ENCODE measurements at places on chromosomes 6 and 20.
A peak's percentile ranks its signal among the peaks of the same experiment; 100 is the strongest.

GRCh38 chr6:3874069-3874468 lies 24.9 kb downstream of the FAM50B start:
- DNase-seq: no peak
- H3K4me3 ChIP-seq: no peak overlapping the region
- no peak overlapping the region for H3K27ac ChIP-seq
- H3K4me1 ChIP-seq: no peaks in the 10 kb centered on the region

DNA sequence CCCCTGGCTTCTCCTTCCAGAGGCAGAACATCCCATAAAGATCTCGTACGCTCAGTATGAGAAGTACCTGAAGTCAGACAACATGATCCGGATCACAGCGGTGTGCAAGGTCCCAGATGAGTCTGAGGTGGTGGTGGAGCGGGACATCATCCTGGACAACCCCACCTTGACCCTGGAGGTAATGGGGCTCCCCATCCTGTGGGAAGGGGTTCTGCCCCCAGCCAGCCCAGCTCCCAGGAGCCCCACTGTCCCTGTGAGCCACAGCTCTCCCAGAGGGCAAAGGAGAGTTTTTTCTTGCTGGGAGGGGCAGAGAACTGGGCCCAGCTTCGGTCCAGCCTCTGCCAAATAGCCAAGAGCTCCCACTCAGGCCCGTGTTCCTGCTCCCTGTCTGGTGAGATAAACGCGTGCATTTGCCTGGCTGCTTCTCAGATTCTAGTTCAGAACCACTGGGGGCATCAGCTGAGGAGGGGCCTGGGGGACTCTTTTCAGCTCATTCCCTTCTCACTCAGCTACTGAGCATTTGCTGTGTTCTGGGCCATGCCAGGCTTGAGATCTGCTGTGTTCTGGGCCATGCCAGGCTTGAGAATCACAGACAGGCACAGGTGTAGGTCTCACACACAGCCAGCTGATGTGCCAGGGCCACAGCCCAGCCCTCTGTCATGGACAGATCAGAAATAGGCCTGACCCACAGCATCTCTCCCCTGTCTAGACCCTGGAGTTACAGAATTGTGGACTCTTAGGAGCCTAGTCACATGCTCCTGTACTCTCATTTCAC lies 39.5 kb downstream of the TGM3 start:
- no peak overlapping the region for H3K4me3 ChIP-seq
- H3K27me3 ChIP-seq: no peaks in the 10 kb centered on the region
- H3K36me3 ChIP-seq: no peaks in the 10 kb centered on the region
- DNase-seq: no peak

- no peaks in the 10 kb centered on the region for H3K27me3 ChIP-seq
- H3K4me1 ChIP-seq: peaks cover 4% of the 10 kb centered on the region
- no peaks in the 10 kb centered on the region for H3K36me3 ChIP-seq
- peak overlapping the region; percentile 15 for H3K27ac ChIP-seq
- no peak overlapping the region for H3K4me3 ChIP-seq
- no peak for DNase-seq
Measured at GRCh38 chr6:124699038-124699437, 263.2 kb upstream of the RNF217 start.

DNA sequence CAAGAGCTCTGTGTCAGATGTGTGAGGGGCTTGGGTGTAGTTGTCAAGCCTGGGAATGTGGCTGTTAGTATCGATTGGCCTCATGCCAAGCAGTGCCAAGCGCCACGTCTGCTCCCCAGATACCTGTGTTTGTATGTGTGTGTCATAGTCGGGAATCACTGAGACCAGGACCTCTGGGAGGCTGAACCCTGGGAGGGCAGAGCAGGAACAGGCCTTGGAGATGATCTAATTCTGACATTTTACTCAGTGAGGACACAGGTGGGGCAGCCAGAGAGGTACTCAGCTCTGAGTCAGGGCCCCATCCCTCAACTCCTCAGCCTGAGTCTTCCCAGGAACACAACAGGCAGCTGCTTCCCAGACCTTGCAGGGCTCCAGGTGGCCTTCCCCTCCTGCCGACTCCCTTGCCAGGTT lies 51.2 kb upstream of the FANCE start:
- no peaks in the 10 kb centered on the region for H3K4me1 ChIP-seq
- no peak overlapping the region for H3K4me3 ChIP-seq
- no peak for DNase-seq
- H3K36me3 ChIP-seq: peaks cover 5% of the 10 kb centered on the region
- H3K27me3 ChIP-seq: no peaks in the 10 kb centered on the region

GRCh38 chr6:72769459-72770125 lies 147.7 kb downstream of the KCNQ5 start:
- no peak for DNase-seq
- H3K4me3 ChIP-seq: no peak overlapping the region
- no peaks in the 10 kb centered on the region for H3K36me3 ChIP-seq

- H3K27me3 ChIP-seq: peaks cover 10% of the 10 kb centered on the region
- no peak overlapping the region for H3K27ac ChIP-seq
- no peaks in the 10 kb centered on the region for H3K36me3 ChIP-seq
- peaks cover 30% of the 10 kb centered on the region for H3K4me1 ChIP-seq
Measured at GRCh38 chr6:100226811-100227210, 232.8 kb upstream of the MCHR2 start.

- H3K27me3 ChIP-seq: no peaks in the 10 kb centered on the region
- peak overlapping the region; percentile 27 for H3K27ac ChIP-seq
- H3K4me3 ChIP-seq: no peak overlapping the region
- DNase-seq: no peak
- peaks cover 13% of the 10 kb centered on the region for H3K36me3 ChIP-seq
Measured at GRCh38 chr6:36858407-36858981, 16.1 kb downstream of the PPIL1 start.

DNA sequence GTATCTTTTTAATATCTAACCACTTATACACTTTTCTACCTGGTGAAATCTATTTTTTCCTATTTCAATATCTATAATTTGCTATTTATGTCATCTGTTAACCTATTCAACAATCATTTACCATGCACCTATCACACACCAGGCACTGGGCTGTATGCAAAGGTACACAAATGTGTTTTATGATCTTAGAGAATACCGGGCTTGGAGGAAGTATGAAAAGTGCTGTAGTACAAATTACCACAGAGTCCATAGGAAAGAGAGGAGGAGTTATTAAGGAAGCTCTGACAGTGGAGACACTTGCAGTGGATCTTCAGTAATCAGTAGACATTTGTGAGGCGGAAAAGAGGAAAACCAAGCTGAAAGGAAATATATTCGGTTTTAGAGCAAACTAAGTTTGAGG lies 96.0 kb downstream of the HIVEP2 start:
- DNase-seq: no peak
- H3K4me1 ChIP-seq: peaks cover 22% of the 10 kb centered on the region
- H3K36me3 ChIP-seq: no peaks in the 10 kb centered on the region
- no peak overlapping the region for H3K4me3 ChIP-seq
- H3K27me3 ChIP-seq: no peaks in the 10 kb centered on the region

- peaks cover 12% of the 10 kb centered on the region for H3K36me3 ChIP-seq
- peaks cover 11% of the 10 kb centered on the region for H3K4me1 ChIP-seq
- no peak overlapping the region for H3K4me3 ChIP-seq
- H3K27me3 ChIP-seq: no peaks in the 10 kb centered on the region
- no peak overlapping the region for H3K27ac ChIP-seq
- DNase-seq: no peak
Measured at GRCh38 chr20:16708602-16709001, 21.2 kb upstream of the SNRPB2 start.

DNA sequence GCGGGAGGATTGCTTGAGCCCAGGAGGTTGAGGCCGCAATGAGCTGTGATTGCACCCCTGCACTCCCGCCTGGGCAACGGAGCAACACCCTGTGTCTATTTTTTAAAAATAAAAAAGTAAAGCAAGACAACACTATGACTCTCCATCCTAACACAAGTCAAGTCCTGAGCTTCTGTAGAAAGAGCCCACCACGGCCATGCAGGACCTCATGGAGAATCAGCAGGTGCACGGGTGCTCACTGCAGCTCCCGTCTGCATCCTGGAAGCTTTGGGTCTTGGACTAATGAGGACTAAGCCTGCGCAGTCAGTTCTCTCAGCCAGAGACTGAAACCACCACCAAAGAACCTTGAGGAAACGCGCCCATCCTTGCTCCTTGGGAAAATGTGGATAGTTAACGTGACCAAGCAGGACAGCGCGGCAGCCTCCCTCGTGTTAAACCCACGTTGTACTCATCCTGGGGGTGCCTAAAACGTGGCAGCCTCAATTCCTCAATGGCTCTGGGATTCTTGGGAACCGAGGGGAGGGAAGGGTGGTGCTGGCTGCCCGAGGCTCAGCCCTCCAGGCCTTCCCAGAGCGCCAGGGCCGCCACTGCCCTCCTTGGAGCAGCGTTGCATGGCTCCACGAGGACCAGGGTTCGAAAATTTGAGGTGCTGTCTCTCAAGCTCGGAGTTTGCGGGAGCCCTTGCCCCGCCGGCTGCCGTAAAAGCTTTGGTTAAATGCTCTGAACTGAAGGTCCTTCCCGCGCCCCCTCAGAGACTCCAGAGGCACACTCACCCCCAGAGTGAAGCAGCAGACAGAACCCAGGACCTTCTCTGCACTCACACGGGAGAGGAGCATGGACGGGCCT lies 29.0 kb downstream of the DLL1 start:
- peaks cover 2% of the 10 kb centered on the region for H3K27me3 ChIP-seq
- H3K4me3 ChIP-seq: no peak overlapping the region
- no peak overlapping the region for H3K27ac ChIP-seq
- no peaks in the 10 kb centered on the region for H3K36me3 ChIP-seq

GRCh38 chr20:54350415-54350814 lies 125.0 kb upstream of the DOK5 start:
- no peak for DNase-seq
- H3K36me3 ChIP-seq: no peaks in the 10 kb centered on the region
- H3K27ac ChIP-seq: no peak overlapping the region
- no peaks in the 10 kb centered on the region for H3K27me3 ChIP-seq
- H3K4me3 ChIP-seq: no peak overlapping the region

GRCh38 chr6:148128014-148128730 lies 214.5 kb upstream of the SASH1 start:
- H3K36me3 ChIP-seq: no peaks in the 10 kb centered on the region
- DNase-seq: no peak
- H3K4me3 ChIP-seq: no peak overlapping the region
- H3K27me3 ChIP-seq: no peaks in the 10 kb centered on the region
- H3K4me1 ChIP-seq: no peaks in the 10 kb centered on the region
- H3K27ac ChIP-seq: no peak overlapping the region

DNA sequence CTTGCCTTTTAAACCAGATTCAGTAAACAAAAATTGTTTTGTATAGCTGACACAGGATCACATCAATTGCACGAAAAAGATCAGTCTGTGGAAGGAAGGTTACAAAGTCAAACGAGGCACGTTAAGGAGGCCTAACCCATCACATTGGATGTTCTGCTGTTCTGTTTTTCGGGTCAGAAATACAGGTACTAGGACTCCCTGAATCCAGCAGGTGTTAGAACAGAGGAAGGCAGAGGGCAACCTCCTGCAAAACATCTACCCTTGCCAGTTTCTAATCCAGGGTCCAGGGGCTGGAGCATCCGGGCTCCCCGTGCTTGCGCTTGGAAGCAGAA lies 64.6 kb downstream of the PLG start:
- peaks cover 17% of the 10 kb centered on the region for H3K27me3 ChIP-seq
- peaks cover 4% of the 10 kb centered on the region for H3K36me3 ChIP-seq

DNA sequence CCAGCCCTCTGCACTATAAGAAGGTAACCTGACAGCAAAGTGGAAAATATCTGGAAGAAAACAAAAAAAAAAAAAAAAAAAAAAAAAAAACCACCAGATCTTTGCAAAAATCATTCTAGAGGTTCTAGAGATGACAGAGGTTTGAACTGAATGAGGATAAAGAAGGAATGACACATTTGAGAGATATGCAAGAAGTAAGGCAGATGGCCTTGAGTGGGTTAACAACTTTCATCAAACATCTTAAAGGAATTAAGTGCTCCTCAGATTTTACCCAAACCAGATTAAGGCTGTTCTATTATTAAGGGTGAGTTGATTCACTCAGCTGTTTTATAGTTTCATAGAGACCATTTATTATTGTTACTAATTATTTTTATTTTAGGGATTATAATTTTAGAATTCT lies 62.0 kb downstream of the RSPO3 start:
- H3K27ac ChIP-seq: no peak overlapping the region
- H3K4me3 ChIP-seq: no peak overlapping the region
- no peaks in the 10 kb centered on the region for H3K27me3 ChIP-seq
- no peaks in the 10 kb centered on the region for H3K4me1 ChIP-seq
- DNase-seq: no peak
- no peaks in the 10 kb centered on the region for H3K36me3 ChIP-seq

DNA sequence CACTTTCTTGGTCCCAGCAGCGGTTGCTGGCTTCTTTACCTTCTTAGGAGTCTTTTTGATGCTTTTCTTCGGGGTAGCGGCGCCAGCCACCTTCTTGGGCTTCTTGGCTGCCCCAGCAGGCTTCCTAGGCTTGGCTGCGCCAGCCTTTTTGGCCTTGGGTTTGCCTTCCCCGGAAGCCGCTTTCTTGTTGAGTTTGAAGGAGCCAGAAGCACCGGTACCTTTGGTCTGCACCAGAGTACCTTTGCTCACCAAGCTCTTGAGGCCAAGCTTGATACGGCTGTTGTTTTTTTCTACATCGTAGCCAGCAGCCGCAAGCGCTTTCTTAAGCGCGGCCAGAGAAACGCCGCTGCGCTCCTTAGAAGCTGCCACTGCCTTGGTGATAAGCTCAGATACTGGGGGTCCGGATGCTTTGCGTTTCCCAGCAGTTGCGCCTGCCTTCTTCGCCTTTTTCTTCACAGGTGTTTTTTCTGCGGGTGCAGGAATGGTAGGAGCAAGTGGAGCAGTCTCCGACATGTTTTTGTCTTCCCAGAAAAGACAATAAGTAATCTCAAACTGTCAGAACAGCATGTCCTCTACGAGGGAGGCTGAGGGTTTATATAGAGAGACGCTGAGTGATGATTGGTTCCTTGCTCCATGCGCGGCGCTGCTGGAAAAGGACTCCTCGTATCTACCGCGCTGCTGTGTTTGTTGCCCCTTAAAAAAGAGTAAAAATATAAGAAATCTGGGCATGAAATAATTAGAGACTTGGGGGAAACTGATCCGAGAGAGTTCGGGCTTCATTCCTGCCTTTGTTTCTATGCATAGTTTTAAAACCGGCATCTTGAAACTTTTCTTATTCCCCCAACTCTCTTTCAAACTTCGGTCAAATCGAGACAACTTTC lies 130.3 kb upstream of the BTN3A2 start:
- H3K36me3 ChIP-seq: no peaks in the 10 kb centered on the region
- peak overlapping the region; percentile 93 for H3K27ac ChIP-seq
- peak; percentile 51 for DNase-seq
- H3K4me3 ChIP-seq: peak overlapping the region; percentile 90
- H3K27me3 ChIP-seq: no peaks in the 10 kb centered on the region

DNA sequence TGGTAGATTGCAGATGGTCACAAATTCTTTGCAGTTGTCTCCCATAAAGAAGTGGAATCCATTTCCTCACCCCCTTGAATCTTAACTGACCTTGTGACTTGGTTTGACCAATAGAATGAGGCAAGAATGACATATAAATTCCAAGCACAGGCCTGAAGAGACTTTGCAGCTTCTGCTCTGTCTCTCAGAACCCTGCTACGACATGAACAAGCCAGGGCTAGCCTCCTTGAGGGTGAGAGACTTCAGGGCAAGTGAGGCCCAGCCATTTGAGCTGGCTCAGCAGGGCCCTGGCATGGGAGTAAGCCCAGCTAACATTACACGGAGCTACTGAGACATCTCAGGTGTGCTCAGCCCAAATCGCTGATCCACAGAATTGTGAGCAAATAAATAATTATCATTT lies 216.3 kb upstream of the MAN1A1 start:
- no peaks in the 10 kb centered on the region for H3K36me3 ChIP-seq
- no peaks in the 10 kb centered on the region for H3K27me3 ChIP-seq
- no peaks in the 10 kb centered on the region for H3K4me1 ChIP-seq
- no peak overlapping the region for H3K4me3 ChIP-seq

GRCh38 chr6:162363757-162364156 lies 363.8 kb downstream of the PRKN start:
- no peaks in the 10 kb centered on the region for H3K36me3 ChIP-seq
- no peak for DNase-seq
- no peaks in the 10 kb centered on the region for H3K27me3 ChIP-seq
- H3K4me3 ChIP-seq: no peak overlapping the region
- H3K4me1 ChIP-seq: no peaks in the 10 kb centered on the region
